ENCODE measurements at places on chromosomes 5 and 9. TPM values are rescaled to one million over a fixed set of nuclear protein-coding genes. Genes with fewer than 3 reads are reported as not detected.

- DNase-seq = no peak
These were observed 17.9 kb downstream of the ZNF462 start for GRCh38 chr9:106880863-106881262.

DNA sequence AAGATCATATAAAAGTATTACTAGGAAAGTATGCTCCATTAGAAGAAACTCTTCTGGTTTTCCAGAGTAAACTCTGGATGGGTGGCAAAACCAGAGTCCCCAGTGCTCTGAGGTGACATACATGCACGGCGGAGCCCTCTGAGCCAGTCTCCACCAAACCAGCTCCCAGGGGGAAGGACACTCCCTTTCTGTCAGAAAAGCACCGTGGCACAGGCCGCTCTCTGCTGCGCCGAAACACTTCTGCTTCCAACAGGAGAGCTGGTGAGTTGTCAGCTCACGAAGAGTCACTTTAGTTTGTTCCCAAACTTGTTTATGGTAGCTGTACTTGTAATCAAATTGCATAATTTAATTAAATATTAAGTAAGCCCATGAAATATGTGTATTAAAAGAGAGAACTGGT lies 184.6 kb downstream of the CDK5RAP2 start:
- no peak for DNase-seq

- DNase-seq = no peak
These were observed 89.3 kb downstream of the MACIR start for GRCh38 chr5:103347716-103348423.

DNA sequence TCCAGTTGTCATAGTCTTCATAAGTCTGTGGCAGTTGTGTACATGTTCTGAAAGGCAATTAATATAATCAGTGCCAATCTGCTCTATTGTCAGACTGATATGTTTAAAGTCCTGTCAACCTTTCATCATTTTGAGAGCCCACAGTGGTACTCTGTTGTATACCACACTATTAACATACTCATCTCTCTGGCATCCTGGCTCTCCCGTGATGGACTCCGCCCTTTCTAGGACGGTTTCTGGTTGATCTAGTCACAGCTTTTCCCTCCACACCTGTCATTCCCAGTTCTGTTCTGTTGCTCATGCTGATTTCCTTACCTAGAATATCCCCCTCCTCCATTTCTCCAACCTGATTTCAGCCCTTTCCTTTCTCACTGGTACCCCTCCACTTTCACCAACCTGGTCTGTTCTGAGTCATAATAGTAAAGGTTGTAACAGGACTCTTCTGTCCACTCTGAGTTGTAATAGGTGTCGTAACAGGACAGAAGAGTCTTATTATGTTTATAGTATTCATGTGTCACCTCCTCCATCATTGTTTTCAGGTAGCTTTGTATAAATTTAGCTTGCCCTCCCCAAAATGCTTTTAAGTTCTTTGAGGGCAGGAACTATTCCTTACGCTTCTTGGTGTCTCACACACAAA lies 4.1 kb downstream of the PTCD2 start:
- no peak for DNase-seq

DNA sequence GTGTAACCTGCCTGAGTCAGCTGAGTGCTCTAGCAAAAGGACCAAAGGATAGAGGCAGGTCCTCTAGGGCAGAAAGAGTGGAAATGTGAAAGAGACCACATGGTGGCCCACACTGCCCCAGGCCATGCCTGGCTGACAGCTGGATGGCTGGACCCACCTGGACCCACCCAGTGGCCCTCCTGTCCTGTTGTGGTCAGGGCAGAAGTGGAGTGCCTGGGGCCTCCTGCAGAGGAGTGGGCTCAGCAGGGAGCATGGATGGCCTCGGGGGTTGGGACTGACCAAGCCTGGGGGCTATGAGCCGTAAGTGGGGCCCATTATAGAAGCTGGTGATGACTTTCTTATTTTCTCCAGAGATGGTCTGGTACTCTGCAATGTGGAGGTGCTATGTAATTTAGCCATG lies 55.7 kb upstream of the FAM120AOS start:
- no peak for DNase-seq

Gene CMBL
- polyA plus RNA-seq = 48.6 TPM

DNA sequence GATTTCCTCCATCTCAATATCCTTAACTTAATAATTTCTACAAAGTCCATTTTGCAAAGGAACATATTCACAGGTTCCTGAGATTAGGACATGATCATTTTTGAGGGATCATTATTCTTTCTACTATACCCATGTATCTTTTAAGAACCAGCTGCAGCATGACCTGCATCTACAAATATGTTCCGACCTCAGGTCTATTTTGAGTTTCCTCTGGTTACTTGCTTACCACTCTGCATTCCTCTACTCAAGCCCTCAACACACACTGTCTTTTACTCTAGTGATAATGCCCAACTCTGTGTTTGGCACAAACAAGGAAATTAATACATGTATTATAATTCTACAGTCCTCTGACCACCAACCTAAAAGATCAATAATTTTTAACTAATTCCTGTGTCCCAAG lies 386.1 kb downstream of the DNAH5 start:
- no peak for DNase-seq

DNA sequence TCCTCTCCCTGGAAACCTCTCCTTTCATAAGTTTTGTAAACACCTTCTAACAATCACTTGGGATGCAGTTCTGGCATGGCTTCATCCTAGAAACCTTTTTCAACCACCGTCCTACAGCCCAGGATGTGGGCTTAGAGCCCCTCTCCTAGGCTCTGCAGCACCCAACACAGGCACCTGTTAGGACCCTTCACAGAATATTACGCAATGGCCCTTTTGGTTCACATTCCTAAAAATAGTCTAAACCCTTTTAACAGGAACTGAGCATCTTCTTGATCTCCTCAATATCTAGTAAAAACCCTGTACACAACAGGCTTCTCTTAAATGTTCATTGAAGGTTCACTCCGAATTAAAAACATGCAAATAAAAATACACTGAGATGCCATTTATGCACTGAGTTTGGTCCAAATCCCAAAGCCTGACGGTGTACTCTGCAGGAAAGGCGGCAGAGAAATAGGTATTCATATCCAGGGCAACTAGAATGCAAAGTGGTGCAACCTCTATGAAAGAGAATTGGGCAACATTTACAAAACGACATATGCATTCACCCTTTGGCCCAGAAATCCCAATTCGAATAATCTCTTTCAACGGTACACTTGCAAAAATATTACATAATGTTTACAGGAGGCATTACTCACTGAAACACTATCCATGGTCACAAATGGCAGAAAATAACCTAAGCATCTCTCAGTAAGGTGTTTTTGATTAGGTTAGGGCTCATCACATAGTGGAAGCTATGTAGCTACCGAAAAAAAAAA lies 169.3 kb downstream of the SEMA5A start:
- no peak for DNase-seq

Gene SPINK13
- polyA plus RNA-seq = not detected

DNA sequence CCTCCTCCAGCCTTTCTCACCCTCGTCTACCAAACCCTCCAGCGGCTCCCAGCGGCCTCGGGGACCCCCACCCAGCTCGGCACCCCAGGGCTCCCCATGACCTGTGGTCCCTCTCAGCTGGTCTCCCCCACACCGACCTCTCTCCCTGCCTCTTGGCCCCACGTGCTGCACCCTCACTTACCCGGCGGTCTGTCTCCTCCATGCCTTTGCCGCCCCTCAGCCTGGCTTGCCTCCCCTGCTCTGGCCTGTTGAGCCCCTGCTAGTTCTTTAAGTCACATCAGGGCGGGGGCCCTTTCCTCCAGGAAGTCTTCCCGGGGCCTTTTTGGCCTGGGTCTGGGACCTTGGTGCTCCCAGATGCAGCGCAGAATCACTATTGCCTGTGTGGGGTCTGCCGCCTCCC lies 81.5 kb downstream of the LMX1B start:
- no peak for DNase-seq

Measured in left renal cortex interstitium (tissue), 4 donors.